ENCODE measurements at places on chromosomes 1 and 21. TPM values are rescaled to one million over a fixed set of nuclear protein-coding genes. Genes with fewer than 3 reads are reported as not detected.

Gene NAV1
- polyA plus RNA-seq: 5.6 TPM

Gene DNASE2B
- 0.16 TPM for polyA plus RNA-seq

Gene TRAF5
- polyA plus RNA-seq: 23.8 TPM

Gene PFKFB2
- 28.5 TPM for polyA plus RNA-seq

Gene ATP1A4
- not detected for polyA plus RNA-seq

Gene GBP1
- 3.8 TPM for polyA plus RNA-seq

Gene DAP3
- polyA plus RNA-seq: 52.9 TPM

Gene KCND3
- 4.1 TPM for polyA plus RNA-seq

Gene KLF17
- not detected for polyA plus RNA-seq

Gene KRTAP11-1
- polyA plus RNA-seq: not detected

Gene AMIGO1
- polyA plus RNA-seq: 4.9 TPM

Gene CLIC4
- 16.1 TPM for polyA plus RNA-seq

Gene CTTNBP2NL
- polyA plus RNA-seq: 3.4 TPM

Gene AQP10
- not detected for polyA plus RNA-seq

- no peak for DNase-seq
These were observed 130.2 kb downstream of the ZMYM4 start for GRCh38 chr1:35398739-35399138.

DNA sequence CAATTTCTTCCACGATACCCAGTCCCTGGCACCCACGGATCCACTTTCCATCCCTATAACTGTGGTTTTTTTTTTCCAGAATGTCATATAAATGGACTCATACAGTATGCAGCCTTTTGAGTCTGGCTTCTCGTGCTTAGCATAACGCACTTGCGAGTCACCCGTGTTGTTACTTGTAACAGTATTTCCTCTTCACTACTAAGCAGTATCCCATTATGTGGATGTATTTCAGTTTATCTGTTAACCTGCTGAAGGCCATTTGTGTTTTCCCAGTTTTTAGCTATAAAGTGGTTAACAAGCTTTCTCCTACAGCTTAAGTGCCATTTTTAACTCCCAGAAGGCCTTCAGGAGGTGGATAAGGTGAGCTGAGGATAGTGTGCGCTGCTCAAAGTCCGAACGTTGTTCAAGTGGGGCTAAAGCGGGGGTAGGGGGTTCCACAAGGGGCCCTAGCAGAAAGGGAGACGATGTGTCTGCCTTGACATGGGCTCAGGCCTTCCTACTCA, 829 bp downstream of the ADAR start:
- no peak for DNase-seq

- no peak for DNase-seq
These were observed 58.7 kb upstream of the LRRN2 start for GRCh38 chr1:204744107-204744779.

DNA sequence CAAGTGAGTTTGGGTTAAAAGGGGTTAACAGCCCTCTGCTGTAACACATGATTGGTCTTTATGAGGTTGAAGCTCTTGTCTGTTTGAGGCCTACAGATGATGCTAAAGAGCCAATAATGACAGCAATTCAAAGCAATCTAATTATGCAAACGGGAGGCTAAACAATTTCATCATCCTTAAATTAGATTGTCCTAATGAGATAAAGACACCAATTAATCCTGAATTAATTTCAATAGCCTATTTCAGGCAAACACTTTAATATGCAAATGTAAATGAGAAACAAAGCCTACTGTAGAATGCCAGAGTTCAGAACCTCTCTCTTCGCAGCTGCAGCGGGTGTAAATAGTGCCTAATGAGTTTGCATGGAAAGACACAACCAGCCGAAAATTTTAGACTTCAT, 504.7 kb upstream of the PBX1 start:
- no peak for DNase-seq

GRCh38 chr21:34889676-34890469, 159.2 kb downstream of the RUNX1 start:
- peak; percentile 74 for DNase-seq

DNA sequence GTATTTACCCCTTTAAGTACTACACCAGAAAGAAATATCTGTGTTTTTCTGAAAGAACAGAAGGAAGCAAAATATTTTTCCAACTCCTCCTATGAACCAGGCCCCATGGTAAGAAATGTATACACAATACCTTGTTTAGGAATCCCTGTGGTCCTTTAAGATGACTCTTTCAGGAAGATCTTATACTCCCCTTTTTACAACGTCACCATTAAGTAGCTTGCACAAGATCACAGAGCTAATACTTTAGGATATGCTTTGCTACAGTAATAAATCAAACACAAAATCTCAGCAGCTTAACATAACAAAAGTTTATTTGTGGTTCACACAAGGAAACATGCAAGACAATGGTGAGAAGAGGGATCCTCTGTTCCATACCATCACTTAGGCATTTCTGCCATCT, 8.8 kb upstream of the LAMB3 start:
- no peak for DNase-seq

DNA sequence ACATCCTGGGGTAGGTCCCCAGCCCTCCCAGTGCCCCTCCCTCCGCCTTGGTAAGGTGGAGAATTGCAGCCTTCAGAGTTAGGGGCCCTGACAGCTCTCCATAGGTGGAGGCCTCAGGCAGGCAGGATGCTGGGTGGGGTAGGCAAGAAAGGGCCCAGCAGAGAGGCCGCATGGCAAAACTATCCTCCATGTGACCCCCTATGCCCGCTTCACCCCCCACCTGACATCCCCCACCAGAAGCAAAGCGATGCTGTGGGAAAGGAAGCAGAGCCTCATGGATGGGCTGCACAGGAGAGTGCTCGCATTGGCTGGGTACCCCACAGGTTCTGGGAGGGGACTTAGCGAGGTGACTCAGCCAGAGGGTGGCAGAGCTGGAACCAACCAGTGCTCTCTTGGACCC, 1.6 kb downstream of the S100A9 start:
- DNase-seq: no peak

DNA sequence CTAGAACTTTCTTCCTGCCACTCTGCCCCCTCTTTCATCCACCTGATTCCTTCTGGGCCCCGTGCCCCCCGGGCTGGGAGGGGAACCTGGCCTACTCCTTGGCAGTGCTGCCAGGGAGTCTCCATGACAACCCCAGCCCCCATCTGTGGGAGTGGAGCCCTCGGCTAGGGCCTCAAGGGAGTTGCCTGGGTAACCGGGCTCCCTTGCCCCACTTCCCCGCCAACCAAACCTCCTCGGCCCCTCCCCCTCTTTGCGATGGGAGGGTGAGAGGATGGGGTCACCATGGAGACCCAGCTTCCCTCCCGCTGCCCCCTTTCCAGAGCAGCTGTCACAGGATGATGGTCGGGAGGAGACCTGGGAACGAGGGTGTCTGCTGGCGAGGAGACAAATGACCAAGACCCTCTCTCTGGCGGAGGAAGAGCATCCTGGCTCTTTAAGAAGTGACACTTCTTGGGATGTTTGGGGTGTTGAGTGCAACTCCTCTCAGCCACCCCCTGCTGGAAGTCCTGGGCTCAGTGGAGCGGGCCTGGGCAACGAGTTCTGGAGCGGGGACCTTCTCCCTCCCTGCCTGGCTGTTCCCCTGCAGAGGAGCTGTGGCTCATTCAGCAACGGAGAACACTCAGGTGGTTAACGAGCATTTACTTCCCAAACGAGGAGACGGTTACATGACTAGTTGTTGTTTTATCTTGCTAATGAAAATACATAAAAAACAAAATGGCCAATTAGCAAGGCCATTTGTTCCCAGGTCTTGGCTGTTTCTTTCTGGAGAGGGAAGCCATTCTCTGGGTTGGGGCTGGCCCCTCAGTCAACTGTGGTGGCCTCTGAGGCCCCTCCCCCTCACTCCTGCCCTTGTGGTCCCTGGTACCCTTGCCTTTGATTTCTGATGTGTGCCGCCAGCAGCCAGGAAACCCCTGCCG, 82.8 kb downstream of the UBIAD1 start:
- no peak for DNase-seq

GRCh38 chr1:175649416-175649815, 94.0 kb downstream of the TNR start:
- DNase-seq: no peak

GRCh38 chr21:38913120-38913892, 107.6 kb downstream of the ETS2 start:
- DNase-seq: peak; percentile 90

- no peak for DNase-seq
These were observed 684 bp downstream of the ZBTB8B start for GRCh38 chr1:32465578-32465933.

- no peak for DNase-seq
These were observed 33.4 kb downstream of the PTGER3 start for GRCh38 chr1:71014178-71014579.

DNA sequence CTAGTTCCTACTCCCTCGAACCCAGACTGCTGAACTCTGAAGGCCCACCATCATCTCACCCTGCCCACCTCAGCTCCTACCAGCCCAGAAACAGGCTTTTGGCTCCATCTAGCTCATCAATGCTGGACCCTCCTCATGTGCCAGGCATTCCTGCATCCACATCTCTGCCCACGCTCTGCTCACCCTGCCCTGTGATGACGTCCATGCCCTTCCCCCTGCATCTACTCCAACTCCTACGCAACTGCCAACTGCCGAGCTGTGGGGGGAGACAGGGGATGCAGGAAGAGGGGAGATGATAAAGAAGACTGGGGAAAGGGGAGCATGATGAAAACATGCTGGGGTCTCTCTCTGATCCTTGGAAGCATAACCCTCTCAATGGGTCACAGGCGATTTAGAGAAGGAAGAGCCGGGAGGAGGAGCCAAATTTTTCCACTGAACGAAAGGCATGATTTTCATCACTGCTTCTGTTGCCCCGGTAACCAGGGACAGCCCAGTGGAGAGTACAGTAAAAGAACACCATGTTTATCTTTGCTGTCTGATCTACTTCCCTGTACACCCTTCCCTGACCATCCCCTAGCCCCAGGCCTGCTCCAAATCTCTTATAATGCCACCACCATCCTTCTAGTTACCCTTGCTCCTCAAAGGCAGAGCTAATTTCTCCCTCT, 44.3 kb downstream of the CD34 start:
- no peak for DNase-seq

DNA sequence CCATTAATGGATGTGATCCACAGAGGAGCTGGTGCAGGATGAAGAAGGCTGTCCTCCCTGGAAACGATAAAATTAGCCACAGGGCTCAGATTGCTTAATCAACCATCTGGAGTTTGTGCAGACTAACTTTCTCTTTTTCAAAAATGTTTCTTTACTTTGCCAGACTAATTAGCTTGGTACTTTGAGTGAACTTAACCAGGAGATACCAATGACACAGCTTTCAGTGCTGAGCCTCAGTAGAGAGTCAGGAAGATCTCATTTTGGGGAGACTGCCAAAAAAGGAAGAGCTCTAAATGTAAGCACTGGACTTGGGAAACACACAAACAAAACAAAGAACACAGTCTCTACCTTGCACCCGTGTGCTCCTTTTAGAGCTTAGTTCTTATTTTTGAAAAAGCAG, 248.1 kb upstream of the DEPDC1 start:
- DNase-seq: no peak

DNA sequence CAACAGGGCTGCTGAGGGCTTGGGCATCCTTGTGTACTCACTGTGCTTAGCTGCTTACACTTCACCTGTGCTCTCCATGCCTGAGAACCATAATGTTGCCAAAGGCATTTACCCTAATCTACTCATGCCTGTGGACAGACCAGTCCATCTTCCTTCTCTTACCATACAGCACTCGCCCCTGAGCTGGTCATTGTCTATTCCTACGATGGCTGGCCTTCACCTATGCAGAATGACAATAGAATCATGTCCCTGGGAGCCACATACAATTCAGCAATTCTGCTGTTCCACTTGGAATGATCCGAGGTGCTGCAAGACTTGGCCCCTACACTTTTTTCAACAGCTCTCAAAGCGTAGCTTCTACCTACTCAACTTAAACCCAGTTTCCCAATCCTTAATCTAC, 96.5 kb downstream of the PAPPA2 start:
- no peak for DNase-seq

GRCh38 chr1:210525716-210526454, 197.2 kb downstream of the HHAT start:
- DNase-seq: no peak

DNA sequence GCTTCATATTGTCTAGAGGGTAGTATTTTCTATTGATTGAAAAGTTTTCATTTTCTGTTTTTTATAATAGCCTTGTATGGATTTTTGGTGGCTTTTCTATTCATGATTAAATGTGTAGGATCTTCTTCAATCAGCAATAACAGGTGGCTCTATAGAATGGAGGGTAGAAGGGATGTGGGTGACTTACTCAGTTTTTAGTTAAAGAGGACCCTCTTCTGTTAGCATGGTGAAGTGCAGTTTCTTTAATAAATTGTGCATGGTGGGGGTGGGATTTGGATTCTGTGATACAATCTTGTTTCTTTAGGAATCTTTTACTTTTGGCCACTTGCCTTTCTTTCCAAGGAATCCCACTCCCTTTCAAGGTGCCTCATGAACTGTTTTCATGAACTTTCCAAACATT, 64.7 kb downstream of the SLC35A3 start:
- no peak for DNase-seq

- DNase-seq: no peak
These were observed 879 bp downstream of the CPTP start for GRCh38 chr1:1325288-1326074.

DNA sequence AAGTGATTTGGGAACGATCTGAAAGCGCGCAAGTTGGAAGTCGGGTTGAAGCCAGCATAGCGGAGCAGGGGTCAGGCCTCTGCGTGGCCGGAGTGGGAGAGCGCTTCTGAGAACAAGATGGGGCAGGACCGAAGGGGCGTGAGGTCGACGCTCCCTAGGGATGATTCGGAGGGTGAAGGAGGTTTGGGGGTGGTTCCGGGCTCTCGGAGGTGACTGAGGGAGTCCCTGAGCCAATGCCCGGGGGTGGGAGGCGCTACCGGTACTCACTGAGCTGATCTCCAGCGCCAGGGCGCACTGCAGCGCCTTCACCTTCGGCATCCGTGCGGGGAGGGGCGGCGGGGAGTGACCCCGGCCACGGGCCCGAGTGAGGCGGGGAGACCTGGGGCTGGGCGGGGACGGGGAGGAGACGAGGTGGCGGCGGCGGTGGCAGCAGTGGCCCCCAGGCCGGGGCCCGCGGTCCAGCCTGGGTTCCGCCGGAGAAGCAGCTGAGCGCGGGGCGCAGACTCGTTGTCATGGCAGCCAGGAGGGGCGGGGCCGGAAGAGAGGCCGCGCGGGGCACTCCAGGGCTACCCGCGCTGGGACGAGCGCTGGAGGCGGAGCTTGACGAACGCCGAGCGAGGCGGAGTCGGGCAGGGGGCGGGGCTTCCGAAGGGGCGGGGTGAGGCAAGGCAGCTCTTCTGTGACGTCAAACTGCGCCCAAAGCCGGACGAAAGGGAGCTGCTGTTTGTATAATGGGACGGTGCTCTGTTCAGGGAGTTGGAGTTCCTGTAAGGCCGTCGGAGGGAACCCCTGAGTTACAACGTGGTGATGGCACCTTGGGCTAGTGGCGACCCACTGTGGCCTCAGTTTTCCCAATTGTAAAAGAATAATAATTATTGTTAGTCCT, at the start of gene SPATA6:
Gene SPATA6, minus strand, starts transcription at position 514 of the 886 bp plus-strand sequence. Its CDS starts 196 bp downstream, at position 318.
- DNase-seq: peak; percentile 97
